ENCODE measurements at places on chromosomes 4 and X.

GRCh38 chrX:115503099-115503498 lies 57.9 kb upstream of the PLS3 start:
- no peak for DNase-seq

DNA sequence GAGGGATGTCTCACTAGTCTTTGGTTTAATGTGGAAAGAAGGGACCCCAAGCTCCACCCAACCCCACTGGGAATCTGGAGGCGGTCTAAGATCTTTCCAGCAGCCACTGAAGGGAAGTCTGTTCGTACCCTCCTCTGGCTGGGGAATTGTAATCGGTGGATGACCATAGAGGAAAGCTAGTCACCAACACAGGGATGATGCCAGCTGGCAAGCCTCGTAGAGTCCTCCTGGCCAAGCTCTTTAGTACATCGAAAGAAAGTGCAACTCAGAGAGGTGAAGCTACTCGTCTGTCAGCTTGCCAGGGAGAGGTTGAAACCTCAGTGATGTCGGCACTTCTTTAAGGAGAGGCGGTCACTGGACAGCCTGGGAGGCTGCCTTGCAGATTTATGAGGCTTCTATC lies 58.7 kb downstream of the MAMLD1 start:
- no peak for DNase-seq

DNA sequence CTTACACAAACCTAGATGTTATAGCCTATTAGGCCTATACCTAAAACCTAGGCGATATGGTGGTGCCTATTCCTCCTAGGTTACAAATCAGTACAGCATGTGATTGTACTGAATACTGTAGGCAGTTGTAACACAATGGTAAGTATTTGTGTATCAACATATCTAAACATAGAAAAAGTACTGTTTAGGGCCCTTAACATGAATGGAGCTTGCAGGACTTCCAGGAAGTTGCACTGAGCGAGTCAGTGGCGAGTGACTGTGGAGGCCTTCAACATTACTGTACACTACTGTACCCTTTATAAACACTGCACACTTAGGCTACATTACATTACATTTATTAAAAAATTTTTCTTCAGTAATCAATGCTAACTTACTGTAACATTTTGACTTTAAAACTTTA lies 37.8 kb downstream of the WWC2 start:
- DNase-seq, result no peak

GRCh38 chr4:181896614-181897013 lies 346.6 kb upstream of the TENM3 start:
- no peak for DNase-seq

DNA sequence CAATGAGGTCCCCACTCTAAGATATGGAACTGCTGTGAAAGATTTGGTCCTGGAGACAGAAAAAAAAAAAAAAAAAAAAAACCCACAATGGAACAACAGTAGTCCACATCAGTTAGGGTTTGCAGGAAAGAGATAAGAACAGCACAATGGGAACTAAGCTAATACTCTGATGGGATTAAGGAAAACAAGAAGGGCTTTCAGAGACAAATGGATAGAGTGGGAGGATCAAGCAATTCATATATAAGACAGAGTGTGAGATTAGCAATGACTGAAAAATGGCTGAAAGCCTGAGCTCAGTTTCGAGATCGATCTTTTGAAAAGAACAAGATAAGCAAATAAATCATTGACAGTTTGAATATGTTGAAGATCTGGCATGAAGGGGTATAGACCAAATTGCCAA lies 188.4 kb upstream of the TRPC5 start:
- no peak for DNase-seq

GRCh38 chr4:25654031-25654970 lies 1.4 kb upstream of the SLC34A2 start:
- no peak for DNase-seq

DNA sequence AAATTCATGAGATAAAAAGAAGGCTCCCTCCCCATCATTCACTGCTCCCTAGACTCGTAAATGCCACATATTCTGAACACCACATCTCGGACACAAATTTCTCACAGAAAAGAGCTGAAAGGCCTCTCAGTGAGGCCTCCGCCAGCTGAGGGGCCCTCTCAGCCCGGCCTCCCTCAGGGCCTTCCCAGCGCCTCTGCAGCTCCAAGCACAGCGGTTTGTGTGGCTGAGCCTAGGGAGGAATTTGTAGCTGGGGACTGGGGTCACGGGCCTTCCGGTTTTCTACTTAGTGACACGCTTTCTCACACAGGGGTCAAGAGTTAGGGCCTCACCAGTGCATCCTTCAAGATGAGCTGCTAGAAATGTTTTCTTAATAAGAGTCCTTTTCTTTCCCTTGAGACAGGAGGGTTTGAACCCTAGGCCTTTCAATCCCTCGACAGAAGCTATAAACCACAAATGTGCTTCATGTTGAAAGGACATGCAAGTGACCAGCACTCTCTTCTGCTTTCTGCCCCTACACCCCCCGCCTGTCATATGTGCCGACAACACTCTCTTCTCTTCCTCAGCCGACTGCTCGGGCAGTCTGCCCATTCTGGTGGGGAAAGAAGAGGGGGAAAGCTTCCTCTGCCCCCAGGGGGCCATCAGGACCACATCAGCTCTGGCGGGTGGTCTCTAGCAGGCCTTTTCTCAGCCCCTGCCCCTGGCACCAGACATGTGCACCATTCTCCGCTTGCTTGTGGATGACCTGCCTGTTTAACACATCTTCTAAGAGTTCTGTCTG lies 104.9 kb downstream of the CHIC2 start:
- DNase-seq, result no peak

- no peak for DNase-seq
Observed at GRCh38 chr4:77220828-77221613, 64.0 kb downstream of the CCNG2 start.

GRCh38 chr4:96315815-96316214 lies 475.9 kb downstream of the PDHA2 start:
- no peak for DNase-seq

DNA sequence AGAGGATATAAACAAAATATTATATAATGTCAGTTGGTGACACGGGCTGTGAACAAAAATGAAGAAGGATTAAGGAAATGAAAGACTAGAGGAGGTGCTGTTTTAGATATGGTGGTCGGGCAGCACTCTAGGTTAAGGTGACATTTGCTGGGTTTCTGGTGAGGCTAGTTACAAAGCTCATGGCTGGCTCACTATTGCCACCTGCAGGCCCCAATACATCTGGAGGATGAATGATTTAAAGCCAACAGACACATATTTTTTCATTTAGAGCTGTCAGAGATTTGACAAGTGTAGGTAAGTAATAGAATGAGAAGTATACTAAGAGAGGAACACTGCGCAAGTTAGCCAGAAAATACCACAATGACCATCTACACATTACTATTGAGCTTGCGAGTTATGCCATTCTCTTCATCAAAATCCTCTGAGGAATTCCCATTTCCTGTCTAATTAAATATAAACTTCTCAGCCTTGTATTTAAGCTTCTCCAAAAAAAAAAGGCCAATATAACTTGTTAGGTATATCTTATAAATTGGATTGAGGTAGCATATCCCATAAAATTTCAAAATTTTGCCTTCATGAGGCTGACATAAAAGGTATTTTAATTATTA lies 6.4 kb upstream of the FGG start:
- DNase-seq, result peak; percentile 47

DNA sequence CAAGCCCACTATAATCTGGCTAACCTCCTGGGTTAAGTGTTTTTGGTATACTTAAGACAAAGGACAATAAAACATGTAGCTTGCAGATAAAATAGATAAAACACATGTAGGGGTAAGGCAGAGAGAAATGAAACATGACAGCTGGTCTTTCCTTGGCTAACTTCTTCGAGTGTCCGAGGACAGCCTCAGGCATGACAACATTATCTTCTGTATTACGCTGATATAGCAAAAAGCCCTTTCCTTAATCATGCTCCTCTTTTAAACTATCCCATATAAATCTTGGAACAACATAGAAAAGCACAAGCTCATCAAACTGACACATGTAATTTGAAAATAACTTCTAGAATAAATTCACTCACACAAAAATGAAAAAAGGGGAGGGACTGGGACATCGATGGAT lies 91.1 kb downstream of the SEL1L3 start:
- DNase-seq, result no peak

GRCh38 chr4:88204882-88205281 lies 46.4 kb upstream of the ABCG2 start:
- no peak for DNase-seq

GRCh38 chr4:179552131-179552530 lies 2109.9 kb upstream of the AGA start:
- no peak for DNase-seq

DNA sequence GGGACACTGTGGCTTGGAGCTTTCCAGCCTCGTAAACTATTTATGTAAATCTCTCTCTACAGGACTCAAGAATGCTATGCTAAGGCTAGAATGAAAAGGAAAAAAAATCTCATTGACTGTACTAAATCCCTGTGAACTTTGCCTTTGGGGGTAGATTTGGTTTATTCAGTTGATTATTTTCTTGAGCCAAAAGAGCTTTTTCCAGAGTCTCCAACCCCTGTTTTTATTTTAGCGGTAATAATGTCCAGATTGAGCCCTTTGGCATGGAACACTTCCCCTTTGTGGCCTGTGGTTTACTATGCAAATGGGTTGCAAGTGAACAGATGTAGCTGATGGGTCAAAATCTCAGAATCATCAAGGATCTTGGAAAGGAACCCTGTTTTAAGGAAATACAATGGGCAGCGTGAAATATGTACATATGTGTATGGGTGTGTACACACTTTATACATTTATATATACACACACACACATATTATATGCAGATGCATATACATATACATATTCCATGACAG lies 72.9 kb downstream of the FAM9B start:
- no peak for DNase-seq

DNA sequence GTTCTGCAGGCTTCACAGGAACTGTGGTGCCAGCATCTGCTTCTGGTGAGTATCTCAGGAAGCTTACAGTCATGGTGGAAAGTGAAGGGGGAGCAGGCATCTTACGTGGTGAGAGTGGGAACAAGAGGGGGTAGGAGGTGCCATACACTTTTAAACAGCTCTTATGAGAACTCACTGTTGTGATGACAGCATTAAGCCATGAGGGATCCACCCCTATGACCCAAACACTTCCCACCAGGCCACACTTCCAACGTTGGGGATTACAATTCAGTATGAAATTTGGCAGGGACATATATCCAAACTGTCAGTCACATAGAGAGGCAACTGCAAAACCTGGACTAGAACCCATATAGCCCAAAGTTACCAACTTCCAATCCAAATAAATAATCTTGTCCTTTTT lies 43.1 kb upstream of the ZCCHC12 start:
- no peak for DNase-seq

DNA sequence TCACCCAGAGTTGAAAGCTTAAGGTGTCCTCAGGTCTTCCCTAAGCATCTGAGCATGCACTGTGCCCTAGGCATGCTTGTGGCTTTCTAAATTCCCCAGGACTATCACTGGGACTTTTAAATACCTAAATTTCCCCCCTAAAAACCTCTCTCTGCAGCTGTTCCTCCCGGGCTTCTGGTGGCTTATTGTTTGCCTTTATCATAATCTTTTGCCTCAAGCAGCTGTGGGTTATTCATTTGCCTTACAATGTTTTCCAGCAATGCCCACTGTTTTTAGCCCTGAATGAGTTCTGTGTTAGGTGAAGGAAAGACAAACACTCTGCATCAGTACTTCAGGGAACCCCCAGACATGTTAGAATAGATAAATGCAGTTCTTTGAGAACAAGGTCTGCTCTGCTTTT lies 455.0 kb downstream of the ZIC3 start:
- no peak for DNase-seq

DNA sequence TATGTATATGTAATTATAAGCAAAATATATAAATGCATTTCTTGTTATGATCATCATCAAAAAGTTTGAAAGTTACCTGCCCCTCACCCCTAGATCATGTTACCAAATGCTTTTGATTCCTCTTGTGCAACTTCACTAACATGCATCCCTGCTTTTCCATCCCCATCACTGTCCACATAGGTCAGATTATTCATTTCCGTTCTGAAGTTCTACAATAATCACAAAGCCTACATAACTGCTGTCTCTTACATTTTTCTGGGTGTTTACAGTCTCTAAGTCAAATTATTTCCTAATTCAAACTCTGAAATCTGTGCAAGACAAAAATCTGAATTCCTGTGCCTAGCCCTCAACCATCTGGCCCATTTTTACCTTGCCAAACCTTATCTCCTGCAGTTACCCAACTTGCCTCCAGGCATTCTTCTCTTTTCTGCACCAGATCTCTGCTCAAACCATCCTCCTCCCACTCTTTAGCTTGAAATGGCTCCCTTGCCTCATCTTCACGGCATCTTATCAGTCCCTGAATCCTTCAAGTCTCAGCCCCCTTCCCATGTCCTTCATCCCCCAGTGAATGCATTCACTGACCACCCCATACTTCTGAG lies 42.4 kb upstream of the SLC39A8 start:
- DNase-seq, result no peak

GRCh38 chrX:17414027-17414658 lies 39.1 kb downstream of the NHS start:
- DNase-seq, result no peak

DNA sequence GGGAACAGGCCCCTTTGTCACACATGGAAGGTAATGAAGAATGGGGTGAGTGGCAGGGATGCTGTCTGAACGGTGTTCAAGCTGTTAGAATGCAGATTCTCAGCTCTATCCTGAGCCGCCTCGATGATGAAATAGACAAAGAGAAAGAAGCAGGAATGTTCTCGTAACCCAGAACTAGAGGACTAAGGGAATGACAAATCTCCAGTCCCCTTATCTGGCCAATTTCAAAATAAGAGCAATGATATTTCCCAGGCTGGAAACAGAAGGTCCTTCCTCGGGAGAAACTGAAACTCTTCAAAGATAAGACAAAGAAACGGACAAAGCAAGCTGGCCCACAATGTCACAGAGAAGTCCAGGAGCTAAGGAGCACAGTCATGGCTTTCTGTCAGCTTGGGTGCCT lies 29.5 kb upstream of the MTNR1A start:
- DNase-seq, result no peak

DNA sequence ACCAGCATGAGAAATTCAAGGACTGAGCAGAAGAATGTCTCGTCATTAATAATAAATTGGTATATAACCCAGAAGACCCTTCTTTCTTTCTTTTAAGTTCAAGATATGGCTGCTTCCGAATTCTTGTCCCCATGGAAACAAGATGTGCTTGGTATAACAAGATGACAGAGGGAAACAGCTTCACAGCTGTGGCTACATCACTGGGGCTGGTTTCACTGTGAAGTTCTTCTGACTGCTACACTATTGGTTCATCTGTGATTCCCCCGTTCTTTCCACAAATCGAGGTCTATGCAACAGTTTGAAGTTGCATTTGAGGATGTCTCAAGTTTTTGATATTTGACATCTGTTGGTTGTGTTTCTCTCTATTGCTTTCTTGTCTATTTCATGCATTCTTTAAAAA lies 12.3 kb upstream of the DTHD1 start:
- no peak for DNase-seq

GRCh38 chr4:149512501-149512900 lies 303.1 kb downstream of the IQCM start:
- DNase-seq, result no peak

All from AML-193 (cell line).